ENCODE measurements at places on chromosomes 7 and 10.

- no peak for DNase-seq
- no peaks in the 10 kb centered on the region for H3K4me1 ChIP-seq
- H3K4me3 ChIP-seq, result no peak overlapping the region
- no peaks in the 10 kb centered on the region for H3K36me3 ChIP-seq
These were observed 1092.5 kb upstream of the C7orf33 start for GRCh38 chr7:147498081-147498480.

DNA sequence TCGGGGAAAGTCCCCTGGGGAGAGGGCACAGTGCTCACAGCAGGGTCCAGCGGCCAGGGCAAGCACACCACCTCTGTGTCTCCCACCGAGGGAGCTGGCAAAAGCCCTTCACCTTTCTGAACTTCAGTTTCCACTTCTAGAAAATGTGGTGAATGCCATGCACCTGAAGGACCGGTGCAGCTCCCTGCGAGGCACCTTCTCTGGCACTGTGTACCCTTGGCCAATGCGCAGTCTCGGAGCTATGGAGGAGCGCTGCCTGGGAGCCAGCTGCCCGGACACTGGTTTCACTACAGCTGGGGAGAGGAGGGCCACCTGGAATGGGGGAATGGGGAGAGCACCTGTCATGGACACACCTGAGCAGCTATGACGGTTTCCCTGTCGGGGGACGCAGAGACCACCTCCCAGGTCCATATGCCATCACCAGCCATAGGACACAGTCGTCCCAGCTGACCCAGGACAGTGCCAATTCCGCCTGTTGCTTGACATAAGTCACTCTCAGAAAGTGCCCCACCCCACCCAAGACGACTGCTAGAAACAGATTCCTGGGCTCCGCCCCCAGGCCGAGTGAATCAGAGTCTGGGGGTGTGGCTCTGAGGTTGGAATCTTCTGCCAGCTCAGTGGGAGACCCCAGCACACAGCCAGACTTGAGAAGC is 16.8 kb downstream of the RASGEF1A start:
- peak; percentile 49 for DNase-seq
- no peaks in the 10 kb centered on the region for H3K27me3 ChIP-seq
- H3K36me3 ChIP-seq, result no peaks in the 10 kb centered on the region

- H3K36me3 ChIP-seq, result no peaks in the 10 kb centered on the region
- H3K4me1 ChIP-seq, result no peaks in the 10 kb centered on the region
- no peak for DNase-seq
- H3K27me3 ChIP-seq, result no peaks in the 10 kb centered on the region
- no peak overlapping the region for H3K27ac ChIP-seq
These were observed 617.2 kb downstream of the AUTS2 start for GRCh38 chr7:70215491-70215890.

DNA sequence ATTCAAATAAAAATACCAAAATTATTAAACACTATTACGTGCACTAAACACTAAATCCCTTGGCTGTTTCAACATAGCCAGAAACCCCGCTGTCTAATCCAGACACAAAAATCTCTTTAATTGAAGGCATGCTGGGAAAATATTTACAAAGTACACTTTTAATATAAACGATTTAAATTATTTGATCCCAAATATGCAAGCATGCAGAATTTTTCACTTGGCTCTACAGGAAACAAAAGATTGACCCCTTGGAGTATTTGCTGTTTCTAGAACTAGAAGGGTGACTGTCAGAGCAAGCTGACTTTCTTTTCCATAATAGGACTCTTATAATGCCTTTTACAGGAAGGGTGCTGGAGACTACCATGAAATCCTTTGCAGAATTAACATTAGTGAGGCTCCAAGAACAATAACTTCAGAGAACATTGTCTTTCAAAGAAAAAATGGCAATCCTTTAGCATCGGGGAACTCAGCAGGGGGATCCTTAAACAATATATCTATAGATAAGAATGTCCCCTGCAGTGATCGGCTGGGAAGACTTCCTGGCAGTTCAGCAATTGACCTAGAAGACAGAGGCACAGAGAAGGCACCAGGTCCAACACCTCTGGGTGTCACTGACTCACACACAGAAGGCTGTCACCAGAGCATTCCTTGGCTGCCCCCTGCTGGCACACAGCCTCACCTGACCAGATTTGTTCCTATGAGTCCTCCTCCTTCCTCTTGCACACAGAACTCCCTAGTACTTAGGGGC is 55.8 kb upstream of the MRLN start:
- no peaks in the 10 kb centered on the region for H3K4me1 ChIP-seq
- no peak for DNase-seq
- H3K4me3 ChIP-seq, result no peak overlapping the region
- H3K27ac ChIP-seq, result no peak overlapping the region

DNA sequence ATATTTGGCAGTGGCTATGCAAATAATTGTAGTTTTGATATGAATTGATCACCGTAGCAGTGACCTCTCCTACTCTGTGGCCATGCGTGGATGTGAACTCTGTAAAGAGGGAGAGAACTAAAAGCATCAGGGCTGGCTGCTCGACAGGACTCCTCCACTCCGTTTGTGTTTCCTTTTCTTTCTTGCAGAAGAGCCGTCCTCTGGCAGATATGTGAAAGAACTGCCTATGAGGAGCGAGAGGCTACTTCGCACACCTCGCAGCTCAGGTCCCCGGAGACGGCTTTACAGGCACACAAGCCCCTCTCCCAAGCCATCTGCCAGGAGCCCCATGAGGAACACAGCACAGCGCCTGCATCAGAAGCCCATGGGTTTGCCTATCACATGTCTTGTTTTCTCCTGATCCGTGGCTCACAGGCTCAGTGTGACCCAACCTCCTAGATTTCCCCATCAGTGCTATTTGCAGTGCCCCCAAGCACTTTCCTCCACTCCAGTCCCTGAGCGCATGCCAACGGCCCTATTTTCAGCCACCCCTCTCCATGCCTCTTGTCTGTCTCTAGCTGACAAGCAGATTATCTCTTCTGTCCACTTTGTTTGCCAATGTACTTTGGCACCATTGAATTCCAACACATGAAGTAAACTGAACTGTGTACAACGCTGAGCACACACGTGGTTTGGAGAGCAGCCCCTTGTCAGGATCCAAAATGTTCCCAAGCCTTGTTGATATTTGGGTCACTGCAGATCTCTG is 164.3 kb upstream of the AKR1E2 start:
- peak overlapping the region; percentile 89 for H3K27ac ChIP-seq
- peaks cover 46% of the 10 kb centered on the region for H3K4me1 ChIP-seq
- H3K4me3 ChIP-seq, result no peak overlapping the region
- H3K36me3 ChIP-seq, result no peaks in the 10 kb centered on the region
- H3K27me3 ChIP-seq, result no peaks in the 10 kb centered on the region

DNA sequence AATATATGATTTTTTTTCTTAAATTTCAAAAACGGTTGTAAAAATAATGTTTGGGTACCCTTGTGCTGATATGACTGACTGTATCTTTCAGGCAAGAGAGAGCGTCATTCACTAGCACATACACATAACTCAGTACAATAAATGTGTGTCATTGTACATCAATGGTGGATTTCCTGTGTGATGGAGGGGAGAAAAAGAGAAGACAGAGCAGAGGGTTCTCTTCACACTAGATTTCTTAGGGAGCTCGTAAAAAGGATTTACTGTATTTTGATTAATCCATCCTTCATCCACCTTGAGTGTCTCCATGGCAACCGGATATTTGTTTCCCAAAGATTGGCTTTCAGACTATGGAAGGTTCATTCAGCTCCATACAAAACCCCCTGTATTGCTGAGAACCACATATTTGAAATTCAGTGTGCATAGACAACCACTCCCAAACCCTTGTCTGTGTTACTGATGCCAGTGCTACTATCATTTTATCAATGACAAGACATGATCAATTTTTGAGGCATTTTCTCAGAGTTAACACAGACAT is 150.6 kb downstream of the AKR1D1 start:
- DNase-seq, result no peak
- H3K27me3 ChIP-seq, result no peaks in the 10 kb centered on the region
- no peak overlapping the region for H3K4me3 ChIP-seq
- H3K36me3 ChIP-seq, result no peaks in the 10 kb centered on the region
- H3K27ac ChIP-seq, result no peak overlapping the region
- no peaks in the 10 kb centered on the region for H3K4me1 ChIP-seq

DNA sequence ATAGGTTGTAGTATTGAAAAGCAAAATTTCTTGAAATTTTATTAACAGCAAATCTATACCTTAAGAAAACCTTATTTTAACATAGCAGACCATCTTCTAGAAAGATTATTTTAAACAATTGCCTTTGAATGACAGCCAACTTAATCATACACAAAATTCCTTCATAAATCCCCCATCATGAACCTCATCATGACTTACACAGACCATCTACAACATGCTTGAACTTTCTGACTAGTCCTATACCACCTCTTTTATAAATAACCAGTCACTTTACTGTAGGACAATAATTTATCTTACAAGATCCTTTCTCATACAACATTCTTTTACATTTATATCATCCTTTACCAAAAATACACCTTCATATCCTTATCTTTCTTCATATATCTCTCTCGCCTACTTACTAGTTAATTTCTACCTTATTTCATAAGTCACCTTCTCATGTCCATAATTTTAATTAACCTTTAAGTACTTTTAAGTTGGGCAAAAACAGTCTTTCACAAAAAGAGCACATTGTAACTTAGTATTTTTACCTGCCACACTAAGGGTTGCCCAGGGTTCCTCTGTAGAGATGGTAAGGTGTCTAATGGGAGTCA is 16.6 kb upstream of the PTN start:
- DNase-seq, result no peak
- no peak overlapping the region for H3K27ac ChIP-seq
- no peaks in the 10 kb centered on the region for H3K36me3 ChIP-seq
- H3K27me3 ChIP-seq, result no peaks in the 10 kb centered on the region

GRCh38 chr7:3732395-3733005 is 431.4 kb downstream of the SDK1 start:
- no peaks in the 10 kb centered on the region for H3K27me3 ChIP-seq
- no peak for DNase-seq
- H3K36me3 ChIP-seq, result no peaks in the 10 kb centered on the region
- H3K4me1 ChIP-seq, result no peaks in the 10 kb centered on the region
- H3K4me3 ChIP-seq, result no peak overlapping the region
- no peak overlapping the region for H3K27ac ChIP-seq

DNA sequence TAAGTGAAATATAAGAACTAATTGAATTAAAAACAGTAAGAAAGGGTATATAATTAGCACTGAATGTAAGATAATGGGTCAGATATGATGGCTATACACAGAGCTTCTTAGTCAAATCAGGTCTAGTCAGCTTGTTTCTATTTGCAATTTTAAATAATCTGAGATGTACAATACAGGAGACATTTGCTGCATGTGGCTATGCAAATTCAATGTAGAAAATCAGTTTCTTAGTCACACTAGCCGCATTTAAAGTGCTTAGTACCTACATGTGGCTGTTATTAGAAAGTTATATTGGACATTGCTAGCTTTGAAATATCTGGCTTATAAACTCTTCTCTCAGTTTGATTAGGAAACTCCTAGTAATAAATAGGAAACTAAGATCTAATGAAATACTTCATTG is 25.3 kb downstream of the CCDC7 start:
- H3K36me3 ChIP-seq, result peaks cover 15% of the 10 kb centered on the region
- no peak overlapping the region for H3K4me3 ChIP-seq
- no peaks in the 10 kb centered on the region for H3K27me3 ChIP-seq
- H3K4me1 ChIP-seq, result no peaks in the 10 kb centered on the region
- H3K27ac ChIP-seq, result no peak overlapping the region

GRCh38 chr7:47622946-47623640 is 41.2 kb upstream of the TNS3 start:
- DNase-seq, result no peak
- H3K27ac ChIP-seq, result peak overlapping the region; percentile 43
- H3K4me1 ChIP-seq, result peaks cover 12% of the 10 kb centered on the region

GRCh38 chr10:48523820-48524758 is 80.8 kb downstream of the ARHGAP22 start:
- H3K4me1 ChIP-seq, result peaks cover 16% of the 10 kb centered on the region
- no peak overlapping the region for H3K27ac ChIP-seq
- H3K4me3 ChIP-seq, result peak overlapping the region; percentile 51
- DNase-seq, result peak; percentile 72

GRCh38 chr7:33766405-33766804 is 138.9 kb upstream of the BMPER start:
- H3K27me3 ChIP-seq, result no peaks in the 10 kb centered on the region
- H3K4me1 ChIP-seq, result no peaks in the 10 kb centered on the region
- no peaks in the 10 kb centered on the region for H3K36me3 ChIP-seq
- DNase-seq, result no peak

DNA sequence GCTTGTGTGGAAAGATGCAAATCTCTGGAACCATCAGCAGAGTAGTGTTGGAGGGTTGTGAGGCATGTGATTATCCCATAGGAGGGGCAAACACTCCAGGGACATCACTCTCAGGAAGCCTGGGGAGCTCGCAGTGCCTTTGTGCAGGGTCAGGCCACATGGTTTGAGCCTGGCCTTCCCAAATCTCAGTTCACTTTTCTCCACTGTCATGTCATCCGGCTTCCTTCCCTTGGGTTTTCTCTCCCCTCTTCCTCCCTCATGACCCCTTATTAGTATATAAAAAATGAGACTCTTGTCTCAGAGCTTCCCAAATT is 20.4 kb downstream of the TSPAN14 start:
- peaks cover 17% of the 10 kb centered on the region for H3K36me3 ChIP-seq
- H3K4me3 ChIP-seq, result no peak overlapping the region
- no peak for DNase-seq
- peaks cover 70% of the 10 kb centered on the region for H3K4me1 ChIP-seq
- peak overlapping the region; percentile 88 for H3K27ac ChIP-seq
- H3K27me3 ChIP-seq, result no peaks in the 10 kb centered on the region

DNA sequence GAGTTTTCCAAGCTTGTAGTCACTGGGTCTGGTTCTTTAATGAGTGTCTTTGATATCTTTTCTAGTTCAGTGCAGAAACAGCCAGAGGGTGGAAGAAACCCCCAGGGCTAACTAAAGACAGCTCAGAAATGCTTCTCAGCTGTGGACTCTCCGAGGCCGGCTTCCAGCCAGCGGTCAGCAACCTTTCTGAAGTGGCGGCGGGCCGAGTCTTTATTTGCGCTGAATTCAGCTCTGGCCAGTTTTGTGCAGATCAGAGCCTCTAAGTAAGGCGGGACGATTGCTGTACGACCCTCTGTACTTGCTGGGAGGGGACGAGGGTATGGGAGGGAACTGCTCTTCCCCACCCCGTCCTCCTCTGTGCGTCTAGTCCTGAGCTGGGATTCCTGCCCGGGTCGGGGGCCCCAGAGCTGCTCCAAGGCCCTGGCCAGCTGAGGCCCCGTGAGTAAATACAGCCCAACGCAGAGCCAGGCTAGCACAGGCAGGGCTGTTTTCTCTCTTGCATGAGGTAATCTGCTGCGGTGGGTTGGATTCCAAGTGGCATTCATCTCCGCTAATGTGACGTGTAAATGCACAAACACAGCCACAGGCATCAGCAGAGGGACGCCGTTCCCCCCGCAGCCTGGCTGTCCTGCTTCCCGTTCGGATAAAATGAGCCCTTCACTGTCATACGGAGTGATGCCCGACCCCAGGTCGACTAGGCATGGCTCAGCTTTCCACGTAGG is 159.8 kb downstream of the PIP4K2A start:
- no peak for DNase-seq
- peaks cover 8% of the 10 kb centered on the region for H3K36me3 ChIP-seq
- no peaks in the 10 kb centered on the region for H3K4me1 ChIP-seq
- peak overlapping the region; percentile 50 for H3K27ac ChIP-seq
- H3K4me3 ChIP-seq, result peak overlapping the region; percentile 26
